ENCODE measurements at places on chromosomes 1 and 21.
A peak's percentile ranks its signal among the peaks of the same experiment; 100 is the strongest.

- no peak for DNase-seq
Measured at GRCh38 chr1:43065191-43065590, 106.5 kb upstream of the SLC2A1 start.

GRCh38 chr21:24671901-24672300 is 935.4 kb downstream of the MRPL39 start:
- no peak for DNase-seq

- DNase-seq = no peak
Measured at GRCh38 chr1:61931587-61932279, 189.5 kb downstream of the PATJ start.

DNA sequence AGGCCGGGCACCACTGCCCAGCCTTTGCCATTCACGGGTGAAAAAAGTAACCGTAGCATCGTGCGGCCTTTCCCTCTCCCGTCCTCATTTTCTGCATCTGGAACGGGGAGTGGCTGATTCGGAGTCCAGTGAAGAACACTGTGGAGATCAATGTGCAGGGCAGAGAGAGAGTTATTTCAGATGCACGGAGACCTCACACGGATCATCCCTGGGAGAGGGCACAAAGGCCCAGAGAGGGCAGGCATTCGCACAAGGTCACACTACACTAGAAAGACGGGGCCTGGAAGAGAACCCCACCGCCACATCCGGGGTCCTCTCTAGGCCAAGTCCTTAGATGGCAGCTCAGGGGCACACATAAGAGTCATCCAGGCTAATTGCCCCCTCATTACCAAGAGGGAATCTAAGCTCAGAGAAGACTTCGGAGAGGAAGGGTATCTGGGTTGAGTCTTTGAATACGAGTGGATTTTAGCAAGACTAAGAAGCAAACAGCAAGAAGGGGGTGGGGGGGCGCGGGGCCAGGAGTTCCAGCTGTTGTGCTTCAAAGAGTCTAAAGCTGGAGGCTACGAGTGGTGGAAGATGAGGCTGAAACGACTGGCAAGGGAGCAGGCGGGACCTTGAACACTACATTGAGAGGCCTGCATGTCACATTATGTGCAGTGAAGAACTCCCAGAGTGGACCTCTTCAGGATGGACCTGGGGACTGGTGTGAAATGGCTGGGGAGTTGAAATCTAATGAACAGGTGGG is 857 bp downstream of the GPX7 start:
- peak; percentile 48 for DNase-seq

DNA sequence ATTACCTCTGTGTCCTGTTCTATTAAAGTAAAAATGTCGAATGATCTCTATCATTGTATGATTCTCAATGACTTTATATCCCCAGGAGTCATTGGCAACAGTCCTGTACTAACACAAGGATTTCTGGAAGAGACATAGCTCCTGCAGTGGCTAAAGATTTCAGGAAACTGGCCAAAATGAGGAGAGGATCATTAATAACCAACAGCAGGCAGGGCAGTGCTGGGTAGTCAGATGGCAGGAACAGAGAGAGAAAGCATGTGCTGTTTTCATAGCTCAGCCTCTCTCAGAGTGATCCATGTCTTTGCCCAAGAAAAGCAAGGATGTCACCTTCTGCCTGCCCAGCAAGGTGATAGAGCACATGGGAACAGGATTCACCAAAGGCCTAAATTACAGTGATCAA is 604.7 kb upstream of the PLXNA2 start:
- DNase-seq = no peak

DNA sequence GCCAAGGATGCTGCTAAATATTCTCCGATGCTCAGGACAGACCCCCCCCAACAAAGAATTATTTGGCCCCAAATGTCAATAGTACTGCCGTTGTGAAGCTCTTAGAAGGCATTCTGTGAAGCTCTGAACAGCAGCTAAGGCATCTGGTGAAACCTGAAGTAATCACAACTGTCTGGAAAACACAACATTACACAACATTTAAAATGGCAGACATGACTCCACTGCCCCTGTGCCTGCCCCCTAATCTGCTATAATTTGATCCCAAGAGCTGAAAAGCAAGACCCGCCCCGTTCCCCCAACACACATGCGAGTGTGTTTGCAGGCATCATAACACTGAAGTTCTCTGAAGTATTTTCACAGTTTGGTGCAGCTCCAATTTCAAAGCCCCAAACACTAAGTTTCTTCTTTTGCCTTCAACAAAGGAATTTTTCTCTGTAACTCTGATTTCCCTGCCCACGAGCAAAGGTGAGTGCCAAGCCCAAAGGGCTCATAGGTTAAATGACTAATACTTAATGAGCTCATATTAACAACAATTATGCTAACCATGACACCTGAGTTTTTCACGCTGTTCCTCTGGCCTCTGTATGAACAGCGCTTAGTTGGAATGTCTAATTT is 129.2 kb downstream of the CLIC6 start:
- no peak for DNase-seq

GRCh38 chr1:58836408-58836807 is 52.6 kb upstream of the JUN start:
- DNase-seq = no peak

DNA sequence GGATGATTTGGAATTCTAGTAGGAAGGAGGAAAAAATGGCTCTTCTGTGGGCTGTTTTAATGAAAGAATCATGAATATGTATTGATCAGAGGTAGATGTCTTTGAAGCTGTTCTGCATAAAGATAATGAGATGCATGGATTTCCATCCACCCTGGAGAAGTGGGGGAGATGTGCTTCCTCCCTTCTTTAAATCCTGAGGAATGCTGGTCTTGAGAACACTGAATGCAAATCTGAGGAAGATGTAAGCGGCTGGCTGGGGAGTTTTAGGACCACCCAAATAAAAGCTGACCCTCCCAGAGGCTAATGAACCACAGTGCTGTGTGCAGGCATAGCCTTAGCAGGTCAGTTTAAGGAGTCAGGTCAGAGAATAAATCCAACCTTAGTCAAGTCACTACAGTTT is 37.3 kb downstream of the ZMYND12 start:
- DNase-seq = no peak

- no peak for DNase-seq
Measured at GRCh38 chr1:64030411-64030810, 173.0 kb upstream of the UBE2U start.

GRCh38 chr1:60055336-60055735 is 18.2 kb downstream of the C1orf87 start:
- no peak for DNase-seq

DNA sequence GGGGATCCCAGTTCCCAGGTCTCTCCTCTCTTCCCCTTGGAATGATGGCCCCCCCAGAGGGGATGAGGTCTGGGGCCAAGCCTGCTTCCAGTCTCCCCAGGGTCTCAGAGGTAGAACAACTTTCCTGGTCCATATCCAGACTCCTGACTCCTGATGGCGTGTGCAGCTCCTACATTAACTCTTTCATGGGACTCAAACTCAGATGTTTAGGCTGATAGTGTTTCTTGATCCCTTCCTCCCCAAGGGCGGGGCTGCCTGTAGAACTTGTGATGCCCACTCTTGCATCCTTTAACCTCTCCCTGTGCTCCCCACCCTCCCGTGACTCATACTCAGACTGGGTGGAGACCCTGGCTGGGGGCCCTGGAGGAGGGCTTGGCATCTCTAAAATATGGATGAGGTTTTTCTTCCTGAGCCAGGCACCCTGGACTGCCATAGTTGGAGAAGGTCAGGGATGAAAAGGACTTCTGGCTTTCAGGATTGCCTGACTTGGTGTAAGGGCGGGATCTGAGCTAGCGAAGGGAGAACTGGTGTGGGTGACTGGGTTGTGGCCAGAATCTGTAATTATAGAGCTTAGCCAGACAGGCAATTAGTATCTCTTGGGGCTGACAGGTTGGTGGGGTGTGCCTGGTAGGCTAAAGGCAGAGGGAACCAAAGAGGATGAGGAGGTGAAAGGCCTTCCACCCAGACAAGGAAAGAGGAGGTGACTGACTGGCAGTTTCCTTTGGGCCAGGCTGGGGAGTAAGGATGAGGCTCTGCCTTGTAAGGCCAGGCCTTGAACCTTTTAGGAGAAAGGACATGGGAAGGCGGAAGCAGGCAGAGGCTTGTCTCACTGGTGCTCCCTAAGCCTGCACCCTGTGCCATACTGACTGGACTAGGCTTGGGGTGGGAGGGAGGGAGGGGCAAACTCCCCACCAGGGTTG is 1.5 kb downstream of the ATP8B2 start:
- peak; percentile 45 for DNase-seq

- peak; percentile 1 for DNase-seq
Measured at GRCh38 chr1:34113887-34114286, 51.1 kb downstream of the CSMD2 start.

GRCh38 chr1:108955111-108955510 is 8.2 kb downstream of the CLCC1 start:
- no peak for DNase-seq

DNA sequence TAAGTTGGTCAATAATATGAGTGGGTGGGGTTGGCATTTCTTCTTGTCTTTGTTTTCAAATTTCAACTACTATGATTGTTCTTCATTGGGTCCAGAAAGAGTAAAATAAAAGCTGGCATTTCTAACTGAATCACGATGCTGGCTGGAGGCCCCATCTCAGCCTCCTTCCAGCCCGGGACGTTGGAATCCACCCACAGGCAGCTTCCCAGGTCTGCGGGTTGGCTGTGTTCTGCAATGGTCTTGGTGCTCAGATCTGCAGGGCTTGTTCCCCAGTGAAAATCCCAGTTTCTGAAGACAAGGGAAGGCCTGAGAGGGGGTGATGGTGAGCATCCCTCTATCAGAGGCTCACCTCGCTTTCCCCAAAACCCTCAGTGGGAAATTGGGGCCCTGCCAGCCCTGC is 54.7 kb upstream of the ARHGEF16 start:
- no peak for DNase-seq

DNA sequence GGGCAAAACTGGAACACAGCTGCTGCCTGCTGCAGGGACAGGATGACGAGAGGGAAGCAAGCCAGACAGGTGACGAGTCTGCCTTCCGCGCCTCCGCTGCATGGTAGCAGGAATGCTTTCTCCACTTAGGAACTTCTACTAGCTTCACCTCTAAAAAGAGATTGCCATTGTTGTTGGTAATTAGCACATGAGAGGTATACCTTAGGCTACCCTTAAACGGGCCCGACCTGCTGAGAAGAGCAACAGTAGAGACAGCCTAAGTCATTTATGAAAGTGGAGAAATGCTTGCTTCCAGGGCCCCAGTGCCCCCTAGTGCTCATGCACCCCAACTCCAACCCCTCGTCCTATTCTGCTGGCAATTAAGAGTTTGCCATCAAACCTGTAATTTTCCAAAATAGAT is 96.9 kb upstream of the AKT3 start:
- DNase-seq = no peak

- DNase-seq = no peak
Measured at GRCh38 chr21:44377201-44377921, 23.9 kb downstream of the TRPM2 start.

DNA sequence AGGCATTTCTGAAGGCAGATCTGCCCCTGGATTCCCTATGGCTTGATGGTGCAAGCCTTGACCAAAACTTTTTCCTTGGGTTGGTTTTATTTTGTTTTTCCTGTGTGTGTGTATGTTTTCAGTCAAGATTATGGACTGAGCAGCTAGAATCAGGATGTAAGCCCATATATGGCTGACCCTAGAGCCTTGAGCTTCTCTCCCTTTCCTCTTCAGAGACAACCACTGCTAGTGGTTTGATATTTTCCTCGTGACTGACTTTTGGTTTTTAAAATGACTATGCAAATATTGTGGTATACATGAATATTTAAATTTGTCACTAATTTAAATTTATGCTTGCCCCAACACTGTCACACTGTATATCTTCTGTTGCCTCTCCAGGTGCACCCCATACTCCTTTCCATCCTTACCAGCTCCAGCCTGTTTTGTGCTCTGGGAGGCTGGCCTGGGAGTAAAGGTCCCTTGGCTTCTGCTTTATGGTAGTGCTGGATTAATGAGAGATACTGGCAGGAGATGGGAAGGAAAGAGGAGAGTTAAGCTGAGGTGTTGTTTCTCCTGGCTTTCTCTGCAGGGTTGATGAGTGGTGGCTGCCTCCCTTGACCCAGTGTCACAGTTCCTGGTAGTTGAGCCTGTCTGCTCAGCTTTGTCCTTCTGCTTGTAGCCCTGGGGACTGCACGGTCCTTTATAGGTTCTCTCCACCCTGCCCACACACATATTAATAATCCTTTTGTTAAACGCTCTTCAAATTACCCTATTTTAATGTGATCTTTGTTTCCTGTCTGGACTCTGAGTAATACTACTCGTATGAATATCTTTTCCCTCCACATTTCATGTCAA is 44.4 kb downstream of the RWDD3 start:
- no peak for DNase-seq

GRCh38 chr1:9719978-9720722 is 68.6 kb downstream of the PIK3CD start:
- no peak for DNase-seq

GRCh38 chr1:160830321-160831153 is 32.1 kb downstream of the CD244 start:
- peak; percentile 13 for DNase-seq

- DNase-seq = no peak
Measured at GRCh38 chr1:25576459-25577133, 33.2 kb downstream of the LDLRAP1 start.

- DNase-seq = no peak
Measured at GRCh38 chr21:46069719-46070279, 28.1 kb upstream of the COL6A2 start.

GRCh38 chr21:22355949-22356348 is 1357.7 kb downstream of the NCAM2 start:
- no peak for DNase-seq

- peak; percentile 66 for DNase-seq
Measured at GRCh38 chr21:45128613-45129188, 54.3 kb downstream of the ADARB1 start.

GRCh38 chr1:9689971-9690381 is 38.4 kb downstream of the PIK3CD start:
- no peak for DNase-seq

DNA sequence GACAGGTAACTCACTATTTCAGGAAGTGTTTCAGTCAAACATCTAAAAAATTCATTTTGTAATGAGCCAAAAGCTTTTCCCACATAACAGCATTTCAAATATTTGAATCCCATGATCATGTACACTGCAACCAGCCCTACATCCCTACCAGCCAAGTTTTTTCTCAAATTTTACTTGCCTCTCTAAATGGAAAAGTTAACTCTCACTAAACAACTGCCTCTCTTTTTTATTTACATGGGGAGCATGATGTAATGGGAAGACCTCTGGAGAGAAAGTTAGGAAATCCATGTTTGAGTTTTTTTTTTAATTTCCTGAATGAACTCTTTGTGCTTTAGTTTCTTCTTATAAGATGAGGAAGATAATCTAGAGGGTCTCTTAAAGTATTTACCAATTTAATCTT is 70.5 kb downstream of the TTLL7 start:
- DNase-seq = no peak

GRCh38 chr1:42153624-42154023 is 414 bp downstream of the GUCA2B start:
- no peak for DNase-seq

- no peak for DNase-seq
Measured at GRCh38 chr1:111392460-111392945, 35.0 kb downstream of the OVGP1 start.

- no peak for DNase-seq
Measured at GRCh38 chr1:150066838-150067183, 765 bp upstream of the VPS45 start.

- DNase-seq = no peak
Measured at GRCh38 chr21:14685568-14685967, 139.5 kb upstream of the SAMSN1 start.

- DNase-seq = no peak
Measured at GRCh38 chr1:210129092-210129491, 103.5 kb upstream of the SERTAD4 start.

- no peak for DNase-seq
Measured at GRCh38 chr1:44557778-44558177, 116.5 kb downstream of the TMEM53 start.

- DNase-seq = no peak
Measured at GRCh38 chr1:119603695-119604094, 44.4 kb downstream of the ZNF697 start.

GRCh38 chr1:14238472-14239307 is 359.8 kb upstream of the KAZN start:
- peak; percentile 60 for DNase-seq

Data from muscle of back (tissue), 13 donors.